ENCODE measurements at places on chromosomes 1 and 21.

GRCh38 chr21:44547656-44548331 lies 3.5 kb downstream of the KRTAP10-2 start:
- no peak for DNase-seq

DNA sequence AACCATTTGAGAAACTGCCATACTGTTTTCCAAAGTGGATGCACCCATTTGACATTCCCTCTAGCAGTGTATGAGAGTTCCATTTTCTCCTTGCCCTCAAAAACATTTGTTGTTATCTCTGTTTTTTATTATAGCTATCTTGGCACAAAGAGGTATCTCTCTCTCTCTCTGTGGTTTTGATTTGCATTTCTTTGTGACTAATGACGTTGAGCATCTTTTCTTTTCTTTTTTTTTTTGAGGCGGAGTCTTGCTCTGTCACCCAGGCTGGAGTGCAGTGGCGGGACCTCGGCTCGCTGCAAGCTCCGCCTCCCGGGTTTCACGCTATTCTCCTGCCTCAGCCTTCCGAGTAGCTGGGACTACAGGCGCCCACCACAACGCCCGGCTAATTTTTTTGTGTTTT lies 17.4 kb upstream of the ZMYM6 start:
- no peak for DNase-seq

DNA sequence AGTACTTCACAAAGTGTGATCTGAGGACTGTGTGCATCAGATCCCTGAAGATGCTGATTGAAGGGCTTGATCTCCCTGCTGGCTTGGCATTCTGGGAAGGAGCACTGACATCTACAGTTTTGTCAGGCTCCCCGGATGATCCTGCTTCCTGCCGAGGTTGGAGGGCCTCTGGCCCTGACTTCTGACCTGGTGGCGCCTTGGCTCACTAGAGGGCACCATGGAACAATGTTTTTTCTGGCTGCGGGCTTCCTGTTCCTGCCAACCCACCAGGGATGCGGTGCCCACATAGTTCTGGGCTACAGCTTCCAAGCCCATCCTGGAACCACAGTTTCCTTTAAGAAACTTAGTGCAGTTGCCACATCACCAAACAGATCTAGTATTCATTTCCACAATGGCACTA lies 38.8 kb upstream of the RASAL2 start:
- DNase-seq: no peak

DNA sequence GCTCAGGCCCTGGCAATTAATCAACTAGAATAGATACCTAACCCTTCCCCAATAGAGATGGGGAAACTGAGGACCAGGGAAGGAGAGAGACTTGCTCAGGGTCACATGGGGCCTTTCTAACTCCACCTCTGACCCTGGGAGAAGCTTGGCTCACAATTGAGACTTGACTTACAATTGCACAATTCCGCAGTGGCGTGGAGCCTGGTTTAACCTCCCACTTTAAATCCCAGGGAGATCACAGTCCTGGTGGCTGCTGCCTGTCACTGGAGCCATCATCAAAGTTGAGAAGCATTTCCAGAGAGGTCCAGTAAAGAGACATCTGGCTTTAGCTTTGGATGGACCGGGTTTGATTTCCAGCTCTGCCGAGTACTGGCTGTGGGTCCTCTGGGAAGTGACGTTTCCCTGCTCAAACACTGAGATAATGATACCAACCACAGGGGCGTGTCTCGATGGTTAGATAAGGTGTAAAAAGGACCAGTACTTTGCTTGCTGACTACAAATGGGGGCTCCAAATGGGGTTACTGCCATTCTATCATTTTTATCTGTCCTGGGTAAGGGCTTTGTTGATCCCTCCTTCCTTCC lies 39.3 kb downstream of the TRIM62 start:
- no peak for DNase-seq

GRCh38 chr1:109482242-109482641 lies 1.5 kb upstream of the ATXN7L2 start:
- DNase-seq: no peak
